ENCODE measurements at places on chromosomes 5 and 9.

DNA sequence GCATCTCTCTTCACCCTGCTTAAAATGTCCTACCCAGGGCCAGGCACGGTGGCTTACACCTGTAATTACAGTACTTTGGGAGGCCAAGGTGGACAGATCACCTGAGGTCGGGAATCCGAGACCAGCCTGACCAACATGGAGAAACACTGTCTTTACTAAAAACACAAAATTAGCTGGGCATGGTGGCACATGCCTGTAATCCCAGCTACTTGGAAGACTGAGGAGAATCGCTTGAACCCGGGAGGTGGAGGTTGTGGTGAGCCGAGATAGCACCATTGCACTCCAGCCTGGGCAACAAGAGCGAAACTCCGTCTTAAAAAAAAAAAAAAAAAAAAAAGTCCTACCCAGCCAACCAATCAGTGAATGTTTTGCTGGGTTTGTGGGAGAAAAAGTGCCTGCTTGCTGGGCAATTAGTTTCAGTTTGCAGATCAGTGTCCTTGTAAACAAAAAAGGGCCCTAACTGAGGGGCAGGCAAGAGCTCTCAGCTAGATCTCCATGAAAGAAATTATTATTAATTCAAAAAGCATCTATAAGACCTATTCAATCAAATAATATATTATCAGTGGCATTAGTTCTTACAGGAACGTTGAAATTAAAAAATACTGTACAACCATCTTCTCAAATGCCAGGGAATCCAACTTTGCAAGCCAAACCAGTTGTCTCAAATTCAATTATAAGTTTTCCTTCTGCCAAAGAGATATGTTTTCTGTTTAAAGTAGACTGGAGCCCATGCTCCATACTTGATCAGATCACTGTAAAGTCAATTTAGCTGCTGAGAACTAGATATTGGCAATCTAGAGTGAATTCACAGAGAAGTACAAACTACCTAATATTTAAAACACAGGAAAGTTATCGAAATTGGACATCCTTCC lies 3.9 kb downstream of the MEGF9 start:
- no peak for DNase-seq

- no peak for DNase-seq
These were observed 310.0 kb downstream of the GLIS3 start for GRCh38 chr9:3989915-3990314.

DNA sequence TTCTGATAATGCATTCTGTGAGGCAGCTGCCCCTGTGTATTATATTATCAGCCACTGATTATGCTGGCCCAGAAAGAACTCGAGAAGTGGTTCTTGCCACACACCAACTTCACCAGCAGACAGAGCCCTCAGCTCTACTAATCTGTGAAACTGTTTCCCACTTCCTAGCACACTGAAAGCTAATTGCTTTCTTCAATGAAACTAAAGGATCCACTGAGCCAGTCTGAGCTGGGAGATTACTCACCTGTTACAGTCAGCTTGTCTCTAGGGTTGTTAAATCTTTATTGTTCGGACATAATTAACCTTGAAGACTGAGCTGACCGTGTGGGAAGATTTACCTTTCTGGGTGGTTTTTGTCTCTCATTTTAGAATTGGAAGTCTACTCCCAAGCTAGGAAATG lies 263.2 kb downstream of the KCTD16 start:
- DNase-seq: no peak

- no peak for DNase-seq
These were observed 4.1 kb upstream of the HDHD3 start for GRCh38 chr9:113380869-113381378.

DNA sequence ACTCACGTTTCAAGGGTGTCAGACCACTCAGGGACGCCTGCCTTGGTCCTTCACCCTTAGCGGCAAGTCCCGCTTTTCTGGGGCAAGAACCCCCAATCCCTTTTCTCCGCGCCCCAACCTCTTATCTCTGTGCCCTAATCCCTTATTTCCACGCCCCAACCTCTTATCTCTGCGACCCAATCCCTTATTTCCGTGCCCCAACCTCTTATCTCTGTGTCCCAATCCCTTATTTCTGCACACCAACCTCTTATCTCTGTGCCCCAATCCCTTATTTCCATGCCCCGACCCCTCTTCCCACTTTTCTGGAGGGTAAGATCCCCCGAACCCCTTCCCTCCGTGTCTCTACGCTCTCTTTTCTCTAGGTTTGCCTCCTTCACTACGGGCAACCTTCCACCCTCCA lies 139.4 kb downstream of the DAB2IP start:
- no peak for DNase-seq
